LNCaP clone FGC (cell line): ENCODE measurements at places on chromosomes 3 and 15.

DNA sequence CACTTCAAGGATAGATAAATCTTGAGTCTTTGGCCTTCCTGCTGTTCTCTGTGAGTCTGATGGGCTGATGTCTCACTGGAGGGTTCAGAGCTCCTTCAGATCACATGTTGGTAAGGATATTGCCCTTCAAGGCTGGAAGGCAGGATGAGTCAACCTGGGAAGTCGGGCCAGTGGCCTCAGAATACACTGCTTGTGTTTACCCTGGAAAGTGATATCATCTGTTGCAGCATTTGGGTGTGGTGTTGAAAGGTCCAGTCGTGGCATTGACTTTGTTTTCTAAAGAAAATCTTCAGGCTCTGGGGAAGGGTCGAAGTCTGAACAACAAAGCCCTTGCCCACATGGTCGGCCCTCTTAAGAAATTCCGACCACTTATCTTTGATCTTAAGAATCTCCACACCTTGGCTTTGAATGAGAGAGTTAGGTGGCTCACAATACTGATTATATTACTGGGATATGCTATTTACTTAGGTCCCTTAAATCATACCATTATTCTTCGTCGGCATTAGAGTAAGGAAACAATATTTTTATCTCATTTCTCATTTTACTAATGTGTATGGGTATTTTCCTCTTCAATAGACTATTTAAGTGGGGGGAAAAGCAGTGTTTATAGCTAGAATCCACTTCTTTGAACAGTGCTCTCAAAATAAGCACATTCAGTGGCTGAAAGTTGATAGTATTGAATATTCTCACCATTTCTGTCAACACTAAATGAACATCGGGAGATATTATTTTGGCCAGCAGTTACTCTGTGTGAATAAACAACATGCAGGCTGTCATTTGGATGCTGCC lies 303.9 kb upstream of the RASGRP1 start:
- DNase-seq: peak; percentile 75

DNA sequence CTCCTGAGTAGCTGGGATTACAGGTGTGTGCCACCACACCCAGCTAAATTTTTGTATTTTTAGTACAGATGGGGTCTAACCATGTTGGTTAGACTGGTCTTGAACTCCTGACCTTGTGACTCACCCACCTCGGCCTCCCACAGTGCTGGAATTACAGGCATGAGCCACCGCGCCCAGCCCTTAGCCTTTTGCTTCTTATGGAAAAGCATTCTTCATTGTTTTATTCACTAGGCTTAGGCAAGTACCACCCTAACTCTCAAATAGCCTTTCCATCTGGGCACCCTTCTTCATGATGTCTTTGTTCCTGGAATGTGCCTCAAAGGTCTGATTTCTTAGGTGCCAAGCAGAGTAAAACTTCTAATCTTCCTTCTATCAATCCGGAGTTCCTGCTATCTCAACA lies 641.8 kb downstream of the FHIT start:
- no peak for DNase-seq

- no peak for DNase-seq
Observed at GRCh38 chr3:123663977-123664376, 79.1 kb upstream of the HACD2 start.

- DNase-seq: no peak
Observed at GRCh38 chr3:122024800-122025199, 2.8 kb upstream of the ILDR1 start.

DNA sequence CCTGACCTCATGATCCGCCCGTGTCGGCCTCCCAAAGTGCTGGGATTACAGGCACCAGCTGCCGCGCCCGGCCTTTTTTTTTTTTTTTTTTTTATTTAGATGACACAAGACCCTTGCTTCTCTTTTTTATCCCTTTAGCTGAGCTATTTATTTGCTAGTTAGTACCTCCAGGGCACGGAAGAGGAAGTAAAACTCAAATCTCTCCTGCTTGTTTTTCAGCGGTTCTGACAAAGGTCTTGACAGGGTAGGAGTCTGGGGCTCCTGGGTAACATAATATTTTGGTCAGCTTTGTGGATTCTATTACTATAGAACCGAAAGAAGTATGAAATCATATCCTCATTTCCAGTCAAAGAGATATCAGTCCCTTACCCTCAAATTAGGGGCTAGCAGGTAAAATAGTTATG lies 44.0 kb upstream of the ETV5 start:
- DNase-seq: no peak

DNA sequence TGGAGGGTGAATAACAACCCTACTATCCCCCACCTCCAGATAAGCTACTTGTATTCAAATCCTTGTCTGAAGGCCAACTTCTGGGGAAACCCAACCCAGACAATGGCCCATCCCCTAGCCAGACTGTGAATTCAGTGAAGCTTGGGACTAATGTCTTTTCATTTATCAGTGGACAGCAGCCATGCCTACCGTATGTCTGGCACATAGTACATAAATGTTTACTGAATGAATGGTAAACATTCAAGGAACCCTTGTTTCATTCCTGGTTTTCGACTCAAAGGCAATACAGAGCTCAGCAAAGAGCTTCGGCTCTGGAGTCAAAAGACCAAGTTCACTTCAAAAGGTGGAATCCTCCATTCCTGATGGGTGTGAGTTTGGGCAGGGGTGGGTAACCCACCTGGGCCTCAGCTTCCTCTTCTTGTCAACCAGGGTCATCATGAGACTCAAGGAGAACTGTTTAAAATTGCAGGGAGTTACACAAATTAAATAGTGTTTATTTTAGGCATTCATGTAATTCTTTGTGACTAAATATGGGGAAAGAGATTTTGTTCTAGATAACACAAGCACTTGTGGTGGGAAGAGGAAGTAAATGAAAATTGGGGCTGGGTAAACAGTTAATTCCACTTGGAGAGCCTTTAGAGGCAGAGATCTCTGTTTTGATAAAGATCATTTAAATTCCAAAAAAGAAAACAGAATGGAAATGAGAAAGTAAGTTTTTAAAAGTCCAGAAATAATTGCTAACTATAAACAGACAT lies 303.7 kb upstream of the WNT5A start:
- peak; percentile 66 for DNase-seq

GRCh38 chr15:42444415-42445063 lies 46.4 kb downstream of the ZNF106 start:
- DNase-seq: no peak

GRCh38 chr3:47669026-47669749 lies 90.5 kb upstream of the CSPG5 start:
- DNase-seq: no peak

- no peak for DNase-seq
Observed at GRCh38 chr15:60973637-60974415, 255.3 kb downstream of the RORA start.
